Stimulated activated CD4-positive, alpha-beta T cell treated with anti-CD3 and anti-CD28 coated beads, TNF-alpha, amount 100 ng/mL, for 1 hour (primary cell): ENCODE measurements at places on chromosomes 3 and 15.

- no peak for DNase-seq
Measured at GRCh38 chr3:122957707-122958689, 69.6 kb downstream of the SEMA5B start.

DNA sequence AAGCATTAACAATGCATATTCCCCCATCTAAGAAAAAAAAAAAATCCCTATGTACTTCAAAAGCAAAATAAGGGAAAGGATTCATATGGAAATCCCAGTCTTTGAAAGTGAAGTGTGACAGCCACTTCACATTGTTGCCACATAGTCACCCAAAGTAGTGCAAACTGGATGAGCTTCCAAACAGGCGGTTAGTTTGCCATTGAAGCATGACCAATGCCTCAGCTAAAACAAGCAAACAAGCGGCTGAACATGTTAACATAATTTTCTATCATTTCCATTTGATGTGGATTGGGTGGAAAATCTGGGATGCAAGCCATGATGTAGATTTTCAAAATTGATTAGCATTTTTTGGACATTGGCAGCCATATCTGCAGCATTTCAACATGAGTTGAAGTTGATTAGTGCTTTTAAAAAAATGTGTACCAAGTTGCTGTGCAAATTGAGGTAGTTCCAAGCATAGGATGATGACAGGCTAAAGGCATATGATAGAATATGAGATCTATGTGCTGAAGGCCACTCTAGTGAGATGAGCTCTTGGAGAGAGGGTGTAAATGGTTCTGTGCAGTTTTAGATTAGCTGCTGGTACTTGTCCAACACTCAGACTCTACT is 405.2 kb downstream of the NR2F2 start:
- no peak for DNase-seq

GRCh38 chr3:133505813-133506212 is 67.7 kb upstream of the CDV3 start:
- DNase-seq, result no peak

GRCh38 chr3:57718118-57718517 is 25.2 kb upstream of the DENND6A start:
- no peak for DNase-seq

- no peak for DNase-seq
Measured at GRCh38 chr3:52400275-52400793, 44.6 kb downstream of the SEMA3G start.

DNA sequence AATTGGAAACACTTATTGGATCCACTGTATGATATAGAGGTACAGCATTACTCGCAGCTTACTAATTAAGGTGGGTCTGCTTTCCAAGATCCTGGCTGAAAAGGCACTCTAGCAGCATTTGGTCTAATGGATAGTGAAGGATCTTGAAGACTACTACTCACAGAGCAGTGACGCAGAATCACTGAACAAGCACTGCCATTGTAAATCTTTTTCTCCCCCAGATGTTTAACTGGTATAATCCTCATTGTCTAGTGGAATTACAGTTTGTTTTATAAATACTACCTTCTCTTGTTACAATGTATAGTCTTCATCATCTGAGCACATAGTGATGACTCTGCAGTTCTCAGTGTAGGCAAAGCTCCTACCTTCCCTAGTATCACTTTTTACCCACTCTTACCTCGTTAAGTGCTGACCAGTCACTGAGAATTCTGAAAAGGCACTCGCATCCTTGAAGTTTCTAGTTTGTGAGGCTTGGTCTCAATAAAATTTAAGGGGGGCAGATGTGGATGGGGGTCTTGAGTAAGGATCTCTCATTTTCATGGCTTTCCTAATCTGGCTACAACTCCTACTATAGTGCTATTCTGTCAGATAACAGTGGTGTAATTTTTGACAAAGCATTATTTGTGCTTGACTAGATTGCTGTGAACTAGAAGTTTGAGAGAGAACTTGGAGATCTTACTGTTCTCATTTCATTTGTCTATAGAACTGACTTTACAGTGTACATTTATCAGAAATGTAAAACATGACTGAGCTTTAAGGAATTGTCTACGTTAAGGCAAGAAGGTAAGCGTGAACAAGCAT is 23.2 kb downstream of the MAPK6 start:
- no peak for DNase-seq

GRCh38 chr3:143056372-143056771 is 55.0 kb downstream of the U2SURP start:
- DNase-seq, result no peak

DNA sequence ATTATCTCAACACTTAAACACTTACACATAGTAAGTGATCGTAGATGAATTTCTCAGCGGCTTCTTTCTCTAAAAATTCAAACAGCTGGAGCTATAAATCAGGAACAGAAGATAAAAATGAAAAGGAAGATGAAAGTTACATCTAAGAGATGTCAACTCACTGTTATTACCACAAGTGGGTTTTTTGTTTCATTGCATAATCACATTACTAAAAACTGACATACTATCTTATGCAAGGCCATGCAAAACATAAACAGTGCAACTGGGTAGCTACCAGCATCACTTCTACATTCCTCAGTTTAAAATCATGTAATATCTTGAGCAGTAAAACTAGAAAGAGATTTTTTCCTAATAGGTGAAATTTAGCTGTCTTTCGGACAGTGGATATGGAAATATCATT is 14.9 kb downstream of the MINDY4B start:
- DNase-seq, result no peak

- no peak for DNase-seq
Measured at GRCh38 chr3:155596615-155597014, 148.3 kb downstream of the PLCH1 start.

- no peak for DNase-seq
Measured at GRCh38 chr3:4409971-4410573, 57.0 kb downstream of the SUMF1 start.

DNA sequence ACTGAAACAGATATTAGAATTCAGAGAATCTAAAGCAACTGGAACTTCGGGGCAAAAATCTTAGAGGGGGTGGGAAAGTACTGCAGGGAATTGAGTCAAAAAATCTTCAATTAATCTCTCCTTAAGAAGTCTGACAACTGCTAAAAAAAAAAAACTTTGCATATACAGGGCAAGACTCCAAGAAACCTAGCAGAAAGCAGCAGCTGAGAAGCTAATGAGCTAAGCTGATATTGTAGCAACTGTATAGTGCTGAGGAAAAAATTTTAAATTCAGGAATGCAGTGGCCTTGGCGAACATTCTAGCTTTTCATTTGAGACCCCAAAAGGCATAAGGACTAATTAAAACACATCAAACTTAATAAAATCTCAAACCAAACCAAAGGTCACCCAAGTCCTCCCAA is 113.6 kb downstream of the SCAPER start:
- no peak for DNase-seq

- DNase-seq, result no peak
Measured at GRCh38 chr15:36886701-36887100, 213.6 kb downstream of the MEIS2 start.

GRCh38 chr15:45128971-45129639 is 574 bp downstream of the DUOXA1 start:
- DNase-seq, result no peak

DNA sequence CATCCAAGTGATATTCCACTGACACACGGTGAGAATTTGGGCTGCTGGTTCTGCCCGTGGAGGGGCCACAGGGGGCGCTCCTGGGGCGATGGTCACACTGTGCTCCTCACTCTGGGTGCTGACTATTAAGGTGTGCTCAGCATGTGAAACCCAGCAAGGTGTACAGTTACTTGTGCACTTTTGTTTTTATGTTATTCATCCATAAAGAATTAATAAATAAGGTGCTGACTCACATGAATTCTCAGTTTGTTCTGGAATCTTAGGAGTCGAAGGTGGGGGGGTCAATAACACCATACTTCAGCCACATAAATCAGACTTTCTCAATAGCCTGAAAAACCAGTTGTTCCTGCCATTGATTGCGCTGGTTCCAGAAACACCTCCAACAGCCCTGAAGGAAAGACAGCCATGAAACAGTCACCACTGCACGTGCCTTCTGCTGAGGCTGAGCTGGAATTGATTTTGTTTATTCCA is 53.5 kb upstream of the SPATA12 start:
- DNase-seq, result no peak
